ENCODE measurements at places on chromosomes 2 and 18.

GRCh38 chr2:159067971-159068370, 99.5 kb downstream of the TANC1 start:
- DNase-seq = no peak

GRCh38 chr2:238597638-238598528, 171.2 kb downstream of the ASB1 start:
- no peak for DNase-seq

- no peak for DNase-seq
These were observed 97.2 kb upstream of the FAM136A start for GRCh38 chr2:70399046-70399445.

DNA sequence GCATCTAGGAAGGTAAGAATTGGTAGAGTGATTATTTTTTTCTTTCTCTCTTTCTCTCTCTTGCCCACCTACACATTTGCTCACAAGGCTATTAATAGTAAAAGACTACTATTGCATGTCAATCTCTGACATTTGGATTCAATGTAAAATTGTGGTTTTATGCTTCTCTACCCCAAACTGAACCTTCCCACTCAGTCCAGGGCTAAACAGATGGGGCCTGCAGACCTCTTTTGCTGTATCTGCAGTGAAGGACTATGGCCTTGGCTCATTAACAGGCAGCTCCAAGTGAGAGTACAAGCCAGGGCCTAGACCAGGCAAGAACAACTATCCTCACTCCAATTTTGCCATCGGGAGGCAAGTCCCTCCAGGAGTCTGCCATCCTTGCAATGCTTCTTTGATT, 68.3 kb upstream of the ARL4C start:
- DNase-seq = no peak

GRCh38 chr18:45935591-45936335, 31.4 kb downstream of the EPG5 start:
- no peak for DNase-seq

GRCh38 chr2:74429487-74430451, 8.2 kb downstream of the WDR54 start:
- DNase-seq = no peak

GRCh38 chr18:39453882-39454281, 1888.3 kb upstream of the CELF4 start:
- DNase-seq = no peak

GRCh38 chr18:62420151-62420512, 95.0 kb downstream of the TNFRSF11A start:
- no peak for DNase-seq

- DNase-seq = no peak
These were observed 650.1 kb downstream of the SLC4A3 start for GRCh38 chr2:220277445-220277975.

DNA sequence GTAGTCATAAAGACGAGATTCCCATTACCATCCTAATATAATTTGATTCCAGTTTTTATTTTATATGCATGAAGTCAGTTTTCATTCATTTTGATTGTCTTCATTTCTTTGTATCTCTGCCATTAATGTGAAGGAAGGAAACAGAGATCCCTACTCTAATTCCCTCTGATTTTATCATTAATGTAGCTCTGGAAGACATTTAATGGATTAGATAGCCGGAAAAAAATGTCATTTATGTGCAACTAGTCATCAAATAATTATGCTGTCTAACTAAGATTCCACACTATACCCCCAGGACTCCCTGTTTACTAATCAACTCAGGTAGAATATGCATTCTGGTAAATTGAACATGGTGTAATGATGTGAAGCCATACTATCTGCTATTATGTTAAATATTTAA, 19.9 kb downstream of the RHBDD1 start:
- DNase-seq = no peak

DNA sequence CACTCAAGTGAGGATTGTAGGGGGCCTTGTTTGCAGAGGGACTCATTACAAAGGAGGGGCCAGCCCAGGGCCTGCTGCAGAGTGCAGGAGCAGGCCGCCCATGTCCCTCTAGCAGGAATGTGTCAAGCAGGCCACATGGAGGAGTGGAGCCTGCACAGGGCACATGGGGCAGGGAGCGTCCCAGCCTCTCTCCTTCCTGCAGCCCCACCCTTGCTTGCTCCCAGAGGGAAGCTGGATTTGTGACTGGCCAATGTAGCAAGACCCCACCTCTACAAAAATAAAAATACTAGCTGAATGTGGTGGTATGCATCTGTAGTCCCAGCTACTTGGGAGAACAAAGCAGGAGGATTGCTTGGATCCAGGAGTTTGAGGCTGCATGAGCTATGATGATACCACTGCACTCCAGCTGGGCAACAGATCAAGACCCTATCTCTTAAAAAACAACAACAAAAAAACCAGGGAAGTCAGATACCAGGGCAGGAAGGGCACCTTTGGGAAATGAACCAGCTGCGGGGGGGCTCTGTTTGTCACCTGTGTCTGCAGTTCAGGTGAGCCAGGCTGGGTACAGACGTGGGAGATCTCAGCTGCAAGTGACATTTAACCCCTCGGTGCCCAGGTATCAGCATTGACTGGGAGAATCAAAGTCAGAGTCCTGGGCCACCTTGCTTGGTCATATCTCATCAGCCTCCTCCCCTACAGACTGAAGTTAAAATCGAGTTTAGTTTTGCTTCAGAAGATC, 27.7 kb downstream of the IMPA2 start:
- no peak for DNase-seq

GRCh38 chr2:64406407-64406774, 47.6 kb upstream of the LGALSL start:
- DNase-seq = no peak

DNA sequence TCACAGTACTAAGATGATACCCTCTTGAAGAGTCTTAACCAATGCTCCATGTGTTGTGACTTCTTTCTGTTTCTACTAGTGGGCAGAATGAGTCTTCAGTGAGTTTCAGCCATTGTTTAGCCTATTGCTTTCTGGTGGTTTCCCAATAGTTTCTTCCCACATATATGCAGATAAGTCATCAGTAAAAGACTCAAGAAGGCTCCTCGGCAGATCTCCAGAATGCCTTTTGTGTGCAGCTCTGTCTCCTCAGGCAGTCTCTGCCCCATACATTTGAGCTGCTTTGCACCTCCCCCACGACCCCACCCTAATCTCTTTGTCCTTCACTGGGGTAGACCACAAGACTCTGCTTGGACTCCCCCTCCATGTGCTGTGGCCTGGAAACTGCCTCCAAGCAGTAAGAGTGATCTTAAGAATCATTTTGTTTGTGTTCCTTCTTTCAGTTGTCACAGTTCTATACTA, 71.6 kb upstream of the CHRNA1 start:
- no peak for DNase-seq

- DNase-seq = peak; percentile 44
These were observed 19.0 kb upstream of the CCNYL1 start for GRCh38 chr2:207692206-207693065.

DNA sequence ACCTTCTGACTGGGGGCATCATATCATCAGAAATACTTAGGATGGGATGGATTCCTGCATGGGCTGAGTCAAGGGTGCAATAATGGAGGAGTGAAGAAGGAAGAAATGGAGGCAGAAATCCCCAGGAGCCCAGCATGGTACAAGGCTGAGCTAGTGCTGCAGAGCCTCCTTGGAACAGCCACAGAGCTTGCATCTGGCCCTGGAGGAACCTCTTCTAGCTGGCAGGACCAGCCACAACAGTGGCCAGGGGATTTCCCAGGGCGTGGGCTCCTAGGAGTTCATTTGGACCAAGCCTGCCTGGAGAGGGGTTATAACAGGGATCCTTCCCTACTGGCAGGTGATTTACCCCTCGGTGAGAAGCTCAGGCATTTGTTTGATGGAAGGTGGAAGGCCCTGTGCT, 4.7 kb upstream of the IL37 start:
- no peak for DNase-seq

- no peak for DNase-seq
These were observed 167.4 kb downstream of the PTGR3 start for GRCh38 chr18:75041586-75041985.

GRCh38 chr18:5759194-5759593, 136.1 kb downstream of the TMEM200C start:
- DNase-seq = no peak

DNA sequence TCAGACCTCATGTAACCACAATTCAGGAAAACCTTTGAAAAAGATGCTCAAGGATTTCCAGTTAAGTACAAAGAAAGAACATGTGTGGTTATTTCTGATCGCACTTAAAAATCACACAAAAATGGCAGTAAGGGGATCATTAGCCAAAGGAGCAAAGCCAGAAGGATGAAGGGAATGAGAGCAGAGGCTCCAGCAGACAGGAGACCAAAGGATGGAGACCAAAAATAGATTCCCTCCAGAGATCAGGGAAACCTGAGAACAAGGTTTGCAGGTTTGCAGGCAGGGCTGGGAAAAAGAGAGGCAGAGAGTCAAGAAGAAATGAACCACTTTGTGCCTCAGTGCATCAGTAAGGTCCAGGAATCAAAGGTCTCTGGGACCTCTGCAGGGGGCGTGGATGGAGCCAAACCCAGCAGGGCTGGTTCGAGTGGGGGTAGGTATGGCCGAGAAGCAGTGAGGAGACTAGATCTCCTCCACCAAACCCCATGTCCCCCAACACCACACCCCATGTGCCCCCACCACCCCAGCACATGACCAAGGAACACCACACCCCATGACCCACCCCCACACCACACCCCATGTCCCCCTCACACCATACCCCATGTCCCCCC, 98.5 kb upstream of the GPC1 start:
- no peak for DNase-seq

- no peak for DNase-seq
These were observed 16.0 kb downstream of the CEP192 start for GRCh38 chr18:13007248-13007560.

GRCh38 chr2:42141687-42142546, 27.2 kb upstream of the EML4 start:
- peak; percentile 27 for DNase-seq

DNA sequence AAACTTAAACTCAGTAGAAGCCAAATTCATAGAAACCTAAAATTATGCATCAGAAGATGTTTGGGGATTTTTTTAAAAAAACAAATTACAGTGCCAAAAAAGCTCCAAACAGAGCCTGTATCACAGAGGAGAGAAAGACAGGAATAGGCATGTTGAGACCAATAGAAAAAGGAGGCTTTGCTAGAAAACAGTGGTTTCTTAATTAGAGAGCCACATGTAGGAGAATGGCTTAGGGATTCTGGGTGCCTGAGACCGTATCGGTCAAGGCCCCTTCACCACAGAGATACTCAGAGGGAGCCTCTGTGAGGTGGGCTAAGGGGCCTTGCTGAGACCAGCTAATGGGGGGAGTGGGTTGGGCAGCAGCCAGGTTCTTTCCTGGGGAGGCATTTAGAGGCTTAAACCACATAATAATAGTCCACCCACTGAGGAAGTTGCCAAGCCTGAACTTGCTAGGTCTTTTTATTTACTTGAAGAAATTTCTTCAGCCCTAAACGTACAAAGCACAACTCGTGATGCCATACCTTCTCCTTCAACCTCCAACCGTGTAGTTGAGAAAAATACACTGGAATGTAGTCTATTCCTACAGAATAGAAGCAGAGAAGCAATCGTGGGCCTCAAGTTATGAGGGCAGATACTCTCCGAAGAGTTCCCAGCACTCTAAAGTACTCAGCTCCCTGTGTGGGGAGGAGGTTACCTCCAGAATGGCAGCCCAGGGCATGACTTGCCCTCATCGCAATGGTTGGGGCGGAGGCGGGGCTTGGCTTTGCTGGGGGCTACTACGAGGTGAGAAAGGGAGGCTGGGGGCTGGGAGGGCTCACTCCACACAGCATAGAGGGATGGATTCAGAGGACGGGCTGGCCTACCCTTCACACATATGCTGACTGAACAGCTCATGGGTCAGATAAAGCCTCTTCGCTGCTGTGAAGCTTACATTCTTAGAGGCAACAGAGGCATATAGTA, 237.9 kb downstream of the TPGS2 start:
- no peak for DNase-seq

DNA sequence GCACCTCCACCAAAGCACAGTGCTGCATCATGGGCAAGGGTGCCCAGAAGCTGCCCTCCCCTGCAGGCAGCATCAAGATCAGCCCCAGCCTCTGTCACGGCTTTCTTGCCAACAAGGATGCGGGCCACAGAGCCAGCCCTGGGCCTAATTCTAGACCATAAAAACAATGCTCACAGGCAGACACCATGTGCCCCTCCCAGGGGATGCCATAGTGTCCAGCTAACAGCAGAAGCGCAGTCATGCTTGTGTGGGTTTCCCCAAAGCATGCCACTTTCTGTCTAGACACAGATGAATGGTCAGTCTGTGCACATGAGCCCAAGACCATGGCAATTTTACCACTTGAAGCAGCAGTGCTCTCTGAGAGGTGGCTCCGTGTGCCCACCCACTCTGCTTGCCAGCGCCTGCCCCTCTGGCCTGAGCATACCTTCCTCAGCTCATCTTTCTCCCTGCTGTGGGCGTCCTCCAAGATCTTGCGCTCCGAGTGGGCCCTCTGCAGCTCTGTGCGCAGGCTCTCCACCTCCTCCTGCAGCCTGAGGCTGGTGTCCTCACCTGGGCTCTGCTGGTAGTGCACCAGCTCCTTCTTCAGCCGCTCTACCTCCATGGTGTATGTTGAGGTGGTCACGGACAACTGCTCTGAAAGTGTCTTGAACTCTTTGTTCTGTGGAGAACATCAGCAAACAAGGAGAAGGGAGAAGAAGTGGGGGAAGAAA, 81.3 kb upstream of the ACAA2 start:
- DNase-seq = no peak

GRCh38 chr2:226312155-226312554, 487.5 kb downstream of the IRS1 start:
- DNase-seq = no peak

DNA sequence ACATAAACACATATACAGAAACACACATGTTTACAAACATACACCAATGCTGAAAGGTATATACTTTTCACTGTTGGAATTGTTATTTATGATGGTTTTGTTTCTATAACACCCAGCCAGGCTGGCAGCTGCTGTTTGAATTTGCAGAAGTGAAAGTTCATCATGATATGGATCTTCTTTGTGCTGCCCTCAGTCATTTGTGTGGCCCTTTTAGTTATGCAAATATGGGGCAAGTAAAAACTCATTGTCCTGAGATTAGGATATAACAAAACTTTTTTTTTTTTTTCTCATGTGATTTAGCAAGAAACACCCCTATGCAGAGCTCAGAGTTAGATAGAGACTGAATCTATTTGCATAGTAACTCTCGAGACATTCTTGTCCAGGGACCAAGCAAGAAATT, 714.1 kb downstream of the KCNJ3 start:
- no peak for DNase-seq

GRCh38 chr18:9914584-9915290, 921 bp downstream of the VAPA start:
- DNase-seq = peak; percentile 69

GRCh38 chr18:433960-434359, 66.5 kb downstream of the COLEC12 start:
- DNase-seq = no peak

GRCh38 chr18:78447211-78447610, 532.4 kb upstream of the SALL3 start:
- no peak for DNase-seq

GRCh38 chr18:31116853-31117595, 14.8 kb upstream of the DSC2 start:
- DNase-seq = no peak

- DNase-seq = no peak
These were observed 109.6 kb upstream of the ST6GAL2 start for GRCh38 chr2:106995556-106995955.

- DNase-seq = no peak
These were observed 1.3 kb downstream of the MRPL33 start for GRCh38 chr2:27772804-27773203.

GRCh38 chr2:229235131-229235914, 35.8 kb downstream of the PID1 start:
- no peak for DNase-seq

- DNase-seq = no peak
These were observed 25.4 kb upstream of the GLS start for GRCh38 chr2:190855245-190855644.

GRCh38 chr2:197184959-197185586, 125.5 kb downstream of the ANKRD44 start:
- DNase-seq = no peak
